ENCODE measurements at places on chromosomes 12 and 14. TPM values are rescaled to one million over a fixed set of nuclear protein-coding genes. Genes with fewer than 3 reads are reported as not detected.
A peak's percentile ranks its signal among the peaks of the same experiment; 100 is the strongest.

Gene PTHLH
- 3.3 TPM for total RNA-seq

Gene TMEM63C
- total RNA-seq, result not detected

Gene SLCO1B1
- not detected for total RNA-seq

Gene DIO2
- 18.9 TPM for total RNA-seq

Gene SERPINA10
- total RNA-seq, result not detected

Gene GYS2
- not detected for total RNA-seq

Gene CD163L1
- total RNA-seq, result 0.93 TPM

Gene CBLN3
- 2.2 TPM for total RNA-seq

Gene IL22
- total RNA-seq, result not detected

Gene KRR1
- total RNA-seq, result 38.1 TPM

Gene RPGRIP1
- total RNA-seq, result not detected

Gene ALG10
- 3.0 TPM for total RNA-seq

Gene TDRD9
- 3.0 TPM for total RNA-seq

Gene FERMT2
- 393 TPM for total RNA-seq

DNA sequence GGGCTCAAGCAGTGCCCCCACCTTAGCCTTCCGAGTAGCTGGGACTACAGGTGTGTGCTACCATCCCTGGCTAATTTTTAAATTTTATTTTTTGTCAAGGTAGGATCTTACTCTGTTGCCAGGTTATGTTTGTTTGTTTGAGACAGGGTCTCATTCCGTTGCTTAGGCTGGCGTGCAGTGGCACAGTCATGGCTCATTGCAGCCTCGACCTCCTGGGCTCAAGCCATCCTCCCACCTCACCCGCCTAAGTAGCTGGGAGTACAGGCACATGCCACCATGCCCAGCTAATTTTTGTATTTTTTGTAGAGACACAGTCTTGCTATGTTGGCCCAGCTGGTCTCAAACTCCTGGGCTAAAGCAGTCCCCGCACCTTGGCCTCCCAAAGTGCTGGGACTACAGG is 83.3 kb upstream of the KCNH3 start:
- ATAC-seq, result no peak

GRCh38 chr12:68772714-68773113 is 26.7 kb downstream of the SLC35E3 start:
- no peak for ATAC-seq

GRCh38 chr12:47078733-47079467 is 521 bp upstream of the PCED1B start:
- no peak for ATAC-seq

DNA sequence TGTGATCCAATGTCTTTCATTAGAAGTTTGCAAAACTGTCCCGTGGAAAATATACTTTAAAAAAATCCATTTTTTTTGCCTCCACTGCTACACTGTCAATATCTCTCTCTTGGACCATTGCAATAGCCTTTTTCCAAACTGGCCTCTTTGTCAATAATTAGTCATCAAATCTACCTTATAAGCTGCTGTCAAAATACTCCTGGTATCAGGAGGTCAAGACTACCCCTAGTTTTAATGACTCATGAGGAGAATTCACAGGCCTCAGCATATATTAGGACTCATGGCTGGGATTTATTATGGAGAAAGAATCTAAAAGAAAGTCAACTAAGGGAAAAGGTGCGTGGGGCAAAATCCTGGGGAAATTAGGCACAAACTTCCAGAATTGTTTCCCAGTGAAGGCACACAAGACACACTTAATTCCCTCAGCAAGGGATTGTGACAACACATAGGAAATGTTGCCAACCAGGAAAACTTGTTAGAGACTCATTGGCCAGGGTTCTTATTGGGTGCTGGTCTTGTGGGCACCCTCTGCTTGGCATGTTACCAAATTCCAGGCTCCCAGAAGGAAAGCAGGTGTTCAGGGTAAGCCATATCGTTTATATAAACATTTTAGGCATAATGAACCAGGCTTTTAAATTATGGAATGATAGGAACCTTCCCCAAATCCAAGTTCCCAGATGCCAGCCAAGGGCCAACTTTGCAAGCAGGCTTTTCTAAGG is 56.1 kb downstream of the TMEM117 start:
- ATAC-seq, result no peak

DNA sequence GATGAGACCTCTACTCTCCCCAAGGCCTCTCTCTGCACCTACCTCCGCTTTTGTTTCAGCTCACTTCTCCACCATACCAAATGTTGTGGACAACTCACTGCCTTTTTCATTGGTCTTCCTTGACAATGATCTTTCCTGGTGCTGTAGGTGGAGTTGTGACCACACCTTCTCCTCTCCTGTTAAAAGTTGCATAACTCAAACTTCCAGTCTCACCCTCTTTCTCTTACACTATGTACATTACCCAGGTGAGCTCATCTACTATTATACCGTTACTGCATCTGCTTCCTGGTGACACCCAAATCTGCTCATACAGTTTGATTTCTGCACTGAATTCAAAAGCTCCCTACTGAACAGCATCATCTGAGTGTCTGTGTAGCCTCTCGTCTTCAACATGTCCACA is 542.8 kb downstream of the GALC start:
- ATAC-seq, result no peak

- no peak for ATAC-seq
Observed at GRCh38 chr12:50545786-50546185, 41.0 kb downstream of the DIP2B start.

GRCh38 chr14:69937367-69938081 is 58.3 kb downstream of the SMOC1 start:
- ATAC-seq, result no peak

DNA sequence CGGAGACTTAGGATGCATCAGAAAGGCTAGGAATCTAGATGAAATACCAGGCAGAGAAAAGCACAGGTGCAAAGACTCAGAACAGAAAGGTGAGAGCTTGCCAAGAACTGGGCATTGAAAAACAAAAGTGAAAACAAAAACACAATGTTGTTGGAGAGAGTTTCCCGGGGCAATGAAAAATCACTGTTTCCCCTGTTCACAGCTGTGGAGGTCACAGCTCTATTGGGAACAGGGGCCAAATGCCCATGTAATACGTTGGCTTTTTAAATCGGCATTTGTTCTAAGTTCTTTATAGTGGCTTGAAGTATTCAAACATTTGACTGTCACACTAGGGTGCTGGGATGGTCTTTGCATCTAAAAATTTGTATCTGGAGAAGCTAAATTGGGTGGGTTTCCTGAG is 108.3 kb downstream of the SLC15A4 start:
- ATAC-seq, result no peak

- no peak for ATAC-seq
Observed at GRCh38 chr12:118290130-118290529, 82.6 kb downstream of the TAOK3 start.

DNA sequence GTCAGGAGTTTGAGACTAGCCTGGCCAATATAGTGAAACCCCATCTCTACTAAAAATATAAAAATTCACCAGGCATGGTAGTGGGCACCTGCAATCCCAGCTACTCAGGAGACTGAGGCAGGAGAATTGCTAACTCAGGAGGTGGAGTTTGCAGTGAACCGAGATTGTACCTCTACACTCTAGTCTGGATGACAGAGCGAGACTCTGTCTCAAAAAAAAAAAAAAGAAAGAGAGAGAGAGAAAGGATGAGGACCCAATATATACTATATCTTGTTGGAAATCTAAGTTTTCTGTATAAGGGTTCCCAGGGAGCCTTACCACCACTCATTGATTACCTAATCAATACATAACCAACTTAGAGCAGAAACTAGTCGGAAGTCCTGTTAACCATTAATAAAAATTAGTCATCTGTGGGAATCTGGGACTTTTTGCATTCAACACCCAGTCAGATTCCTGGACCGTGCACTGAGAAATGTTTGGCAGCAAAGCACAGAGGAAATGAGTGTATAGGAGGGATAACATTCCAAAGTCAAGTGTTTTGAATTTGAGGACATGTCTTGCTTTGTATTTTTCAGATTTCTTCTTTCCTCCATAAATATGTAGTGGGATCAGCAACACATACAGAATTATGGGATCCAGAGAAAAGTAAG is 44.8 kb upstream of the NR2C1 start:
- no peak for ATAC-seq

DNA sequence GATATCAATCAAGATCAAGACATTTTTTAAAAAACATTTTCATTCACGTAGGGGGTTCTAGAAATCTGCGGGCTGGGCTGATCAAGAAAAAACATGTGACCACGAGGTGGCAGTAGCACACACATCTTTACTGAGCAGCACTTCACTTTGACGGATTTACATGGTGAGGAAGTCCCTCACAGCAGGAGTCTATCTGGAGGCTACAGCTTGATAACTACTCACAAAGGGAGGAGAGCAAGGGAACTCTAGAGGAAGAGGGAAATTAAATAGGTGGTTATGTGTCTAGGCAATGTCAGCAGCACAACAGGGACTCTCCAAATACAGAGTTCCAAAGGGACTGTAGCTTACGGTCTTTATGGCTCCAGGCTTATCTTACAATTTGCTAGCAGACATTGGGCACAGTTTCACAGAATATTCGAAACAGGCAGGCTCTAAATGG is 248.1 kb downstream of the DPY19L2 start:
- no peak for ATAC-seq

DNA sequence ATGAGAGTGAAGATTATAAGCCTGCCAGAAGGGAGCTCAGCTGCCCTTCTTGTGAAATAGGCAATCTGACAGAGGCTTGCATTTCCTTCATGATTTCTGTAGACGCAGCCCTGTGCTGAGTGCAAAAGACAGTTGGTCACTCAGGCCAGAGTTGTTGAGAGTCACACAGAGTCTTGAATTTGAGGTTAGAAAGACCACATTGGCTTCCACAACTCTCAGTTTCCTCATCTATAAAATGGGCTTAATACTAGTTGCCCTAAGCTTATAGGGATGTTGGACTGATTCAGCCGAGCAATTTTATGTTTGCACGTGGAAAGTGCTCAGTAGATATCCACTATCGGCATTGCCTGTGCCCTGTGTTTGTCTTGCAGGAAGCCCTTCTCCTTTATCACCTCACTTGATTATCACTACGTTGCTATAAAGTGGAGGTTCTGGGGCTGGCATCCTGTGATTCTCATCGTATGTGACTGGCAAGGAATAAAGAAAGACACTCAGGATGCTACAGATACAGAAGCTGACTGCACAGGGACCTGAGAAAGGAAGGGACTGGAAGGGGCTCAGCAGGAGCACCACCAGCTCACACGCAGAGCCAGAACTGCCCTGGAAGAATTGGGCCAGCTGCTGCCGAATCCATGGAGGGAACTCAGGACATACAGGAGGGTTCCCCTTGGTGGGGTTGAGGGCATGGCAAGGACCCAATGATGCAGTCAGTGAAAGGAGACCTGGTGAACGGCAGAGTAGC is 19.8 kb upstream of the SERPINA4 start:
- ATAC-seq, result no peak

GRCh38 chr12:75209812-75210138 is at the start of gene KCNC2:
KCNC2 (minus strand) TSS chr12:75209839.
- no peak for ATAC-seq

- ATAC-seq, result peak; percentile 46
Observed at GRCh38 chr14:103391048-103391447, 5.8 kb downstream of the MARK3 start.

DNA sequence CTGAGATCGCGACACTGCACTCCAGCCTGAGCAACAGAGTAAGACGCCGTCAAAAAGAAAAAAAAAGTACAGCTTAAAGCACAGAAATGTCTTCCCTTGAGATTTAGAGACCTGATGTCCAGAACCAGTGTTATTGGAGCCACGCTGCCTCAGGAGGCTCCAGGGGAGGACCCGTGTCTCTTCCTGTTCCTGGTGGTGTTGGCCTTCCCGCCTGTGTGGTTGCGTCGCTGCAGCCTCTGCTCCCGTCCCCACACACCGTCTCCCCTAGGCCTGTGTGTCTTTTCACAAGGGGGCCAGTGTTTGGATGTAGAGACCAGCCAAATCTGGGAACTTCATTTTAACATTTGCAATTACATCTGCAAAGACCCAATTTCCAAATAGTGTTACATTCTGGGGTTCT is 8.6 kb upstream of the FBRSL1 start:
- no peak for ATAC-seq

- no peak for ATAC-seq
Observed at GRCh38 chr14:35687335-35687939, 121.7 kb downstream of the RALGAPA1 start.

GRCh38 chr14:103001651-103002396 is 55.5 kb downstream of the CDC42BPB start:
- ATAC-seq, result no peak

DNA sequence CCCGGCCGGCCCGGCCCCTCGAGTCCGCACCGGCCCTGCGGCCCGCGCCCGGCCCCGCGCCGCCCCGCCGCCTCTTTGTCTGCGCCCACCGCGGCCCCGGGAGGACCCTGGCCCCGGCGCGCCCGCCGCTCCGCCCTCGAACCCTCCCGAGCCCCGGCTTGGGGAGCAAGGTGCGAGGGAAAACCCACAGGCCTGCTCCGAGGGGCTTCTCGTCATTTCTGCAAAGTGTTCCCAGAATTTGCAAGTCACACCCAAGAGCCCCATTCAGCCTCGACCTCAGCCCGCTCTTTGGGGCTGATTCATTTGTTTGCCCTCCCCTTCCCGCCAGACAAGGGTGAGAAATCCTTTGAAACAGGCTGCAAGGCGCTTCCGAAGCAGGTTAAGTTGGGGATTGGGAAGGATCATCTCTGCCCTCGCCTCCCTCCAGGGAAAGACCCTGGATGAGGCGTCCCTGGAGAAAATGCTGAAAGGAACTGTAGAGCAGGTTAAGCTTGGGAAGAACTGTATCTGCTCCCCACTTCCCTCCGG is 325 bp upstream of the CLIP1 start:
- ATAC-seq, result peak; percentile 17

GRCh38 chr12:115323223-115323905 is 639.4 kb upstream of the TBX3 start:
- ATAC-seq, result no peak

GRCh38 chr12:109483346-109483745 is 5.9 kb downstream of the UBE3B start:
- no peak for ATAC-seq

DNA sequence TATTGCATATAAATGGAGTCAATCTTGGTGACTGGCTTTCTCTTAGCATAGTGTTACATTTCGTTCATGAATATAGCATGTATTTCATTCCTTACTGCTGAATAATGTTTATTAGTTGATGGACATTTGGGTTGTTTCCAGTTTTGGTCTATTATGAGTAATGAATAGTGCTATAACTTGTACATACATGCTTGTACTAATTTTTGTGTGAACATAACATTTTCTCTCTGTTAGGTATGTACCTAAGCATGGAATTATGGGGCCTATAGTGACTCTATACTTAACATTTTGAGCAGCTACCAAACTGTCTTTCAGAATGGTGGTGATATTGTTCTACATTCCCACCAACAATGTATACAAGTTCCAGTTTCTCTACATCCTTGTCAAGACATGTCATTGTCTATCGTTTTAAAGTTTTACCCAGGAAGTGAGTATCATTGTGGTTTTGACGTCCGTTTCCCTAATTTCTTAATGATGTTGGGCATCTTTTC is 23.1 kb downstream of the ATP2A2 start:
- ATAC-seq, result no peak
